Amniotic stem cell (primary cell): ENCODE measurements at places on chromosomes 1 and 21.

DNA sequence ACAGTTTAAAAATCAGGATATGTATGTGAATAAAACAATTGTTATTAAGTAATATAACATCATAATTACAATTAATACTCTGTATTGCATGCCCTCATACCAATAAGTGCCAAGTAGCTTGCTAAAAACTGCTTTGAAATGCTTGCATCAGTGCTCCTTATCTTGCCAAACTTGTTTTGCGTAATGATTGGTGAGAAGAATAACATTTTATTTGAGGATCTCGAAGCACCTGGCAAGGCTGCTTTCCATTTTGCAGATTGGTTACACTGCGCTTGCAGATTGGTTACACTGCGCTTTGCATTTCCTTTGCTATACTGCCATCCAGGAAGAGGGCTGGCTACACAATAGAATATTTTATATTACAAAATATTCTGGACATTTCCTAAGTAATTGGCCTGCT, 1.7 kb upstream of the PBX1 start:
- DNase-seq: no peak

- DNase-seq: no peak
Observed at GRCh38 chr1:184215274-184215925, 163.9 kb downstream of the TSEN15 start.

DNA sequence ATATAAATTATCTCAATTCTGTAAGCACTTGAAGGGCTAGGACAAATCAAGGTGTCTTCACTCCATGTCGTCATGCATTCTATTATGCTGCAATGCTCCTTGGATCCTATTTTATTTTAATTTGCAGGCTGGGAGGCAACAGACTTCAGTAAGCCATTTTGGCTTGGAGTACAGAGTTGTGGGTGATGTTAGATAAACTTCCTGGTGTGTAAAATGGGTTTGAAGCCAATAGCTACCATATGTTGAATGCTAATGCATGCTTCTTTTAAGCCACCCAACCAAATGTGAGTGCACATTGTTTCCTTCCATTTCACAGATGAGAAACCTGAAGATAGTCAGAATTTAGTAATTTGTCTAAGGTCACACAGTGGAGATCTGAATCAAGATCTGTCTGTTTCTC, 482.8 kb downstream of the DISC1 start:
- no peak for DNase-seq

GRCh38 chr1:92901126-92901525, 60.1 kb downstream of the DIPK1A start:
- no peak for DNase-seq

GRCh38 chr1:61240878-61241277, 158.5 kb downstream of the NFIA start:
- DNase-seq: no peak

GRCh38 chr1:228958121-228958520, 222.8 kb downstream of the RHOU start:
- no peak for DNase-seq

DNA sequence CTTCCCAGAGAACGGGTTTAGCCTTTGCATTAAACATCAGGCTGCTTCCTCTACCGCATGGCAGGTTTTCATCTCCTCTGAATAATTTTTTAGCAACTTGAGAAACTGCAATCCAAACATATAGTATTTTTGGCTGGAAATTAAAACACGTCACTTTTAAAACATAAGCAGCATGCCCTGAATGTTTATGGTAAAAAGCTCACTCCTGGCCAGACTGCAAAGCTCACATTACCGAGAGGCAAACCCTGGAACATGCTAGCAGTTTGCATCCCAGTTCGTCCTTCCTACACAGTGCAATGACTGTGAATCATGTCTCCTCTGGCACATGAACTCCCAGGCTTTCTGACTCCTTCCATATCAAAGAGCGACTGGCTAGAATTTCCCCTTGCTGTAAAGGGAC, 312.3 kb downstream of the RRAGC start:
- DNase-seq: no peak

DNA sequence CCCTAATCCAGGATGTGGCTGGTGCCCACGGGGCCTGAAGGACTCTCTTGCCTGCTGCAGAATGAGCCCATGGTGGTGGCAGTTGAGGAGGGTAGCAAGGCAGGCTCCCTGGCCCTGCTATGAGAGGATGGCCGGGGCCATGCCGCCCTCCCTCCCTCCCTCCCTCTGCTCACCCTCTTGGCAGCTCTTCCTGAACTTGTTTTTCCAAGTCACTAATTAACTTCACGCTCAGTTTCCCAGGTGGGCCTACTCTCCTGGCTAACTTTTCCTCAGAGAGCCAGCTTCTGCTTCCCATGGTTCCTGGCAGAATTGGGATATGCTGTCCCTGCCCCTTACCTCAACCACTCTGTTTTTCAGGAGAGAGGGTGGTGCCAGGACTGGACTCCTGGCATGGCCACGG, 10.2 kb downstream of the KCNC4 start:
- DNase-seq: no peak

DNA sequence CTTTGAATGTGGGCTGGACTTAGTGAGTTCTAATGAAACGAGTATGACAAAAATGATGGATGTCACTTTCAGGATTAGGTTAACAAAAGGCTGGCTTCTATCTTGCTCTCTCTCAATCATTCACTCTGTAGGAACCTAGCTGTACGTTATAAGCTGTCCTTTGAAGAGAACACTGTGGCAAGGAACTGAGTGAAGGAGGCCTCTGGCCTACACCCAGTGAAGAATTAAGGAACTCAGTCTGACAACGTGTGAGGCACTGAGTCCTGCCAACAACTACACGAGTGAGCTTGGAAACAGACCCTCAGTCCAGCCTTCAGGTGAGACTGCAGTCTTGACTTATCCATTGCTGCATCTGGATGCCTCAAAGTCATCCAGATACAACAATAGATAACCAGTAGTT, 3.3 kb upstream of the DNTTIP2 start:
- DNase-seq: no peak

DNA sequence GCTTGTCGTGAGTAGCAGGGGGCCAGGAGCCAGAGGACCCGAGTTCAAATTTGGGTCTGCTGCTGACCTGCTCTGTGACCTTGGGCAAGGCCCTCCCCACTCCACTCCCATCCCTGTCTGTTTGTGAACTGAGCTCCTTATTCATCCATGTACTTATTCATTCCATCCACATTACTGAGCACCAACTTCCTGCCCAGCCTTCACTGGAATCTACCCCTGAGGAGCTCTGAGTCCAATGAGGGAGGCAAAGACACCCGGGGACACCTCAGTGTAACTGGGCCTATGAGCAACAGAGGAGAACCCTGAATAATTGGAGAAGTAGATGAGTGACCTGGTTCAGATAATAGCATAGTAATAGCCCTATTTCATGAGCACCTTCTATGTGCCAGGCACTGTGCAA, 8.9 kb downstream of the BSND start:
- DNase-seq: peak; percentile 41

- no peak for DNase-seq
Observed at GRCh38 chr21:26834181-26834905, 10.9 kb downstream of the ADAMTS1 start.

GRCh38 chr1:36450919-36451305, 661 bp upstream of the OSCP1 start:
- no peak for DNase-seq

DNA sequence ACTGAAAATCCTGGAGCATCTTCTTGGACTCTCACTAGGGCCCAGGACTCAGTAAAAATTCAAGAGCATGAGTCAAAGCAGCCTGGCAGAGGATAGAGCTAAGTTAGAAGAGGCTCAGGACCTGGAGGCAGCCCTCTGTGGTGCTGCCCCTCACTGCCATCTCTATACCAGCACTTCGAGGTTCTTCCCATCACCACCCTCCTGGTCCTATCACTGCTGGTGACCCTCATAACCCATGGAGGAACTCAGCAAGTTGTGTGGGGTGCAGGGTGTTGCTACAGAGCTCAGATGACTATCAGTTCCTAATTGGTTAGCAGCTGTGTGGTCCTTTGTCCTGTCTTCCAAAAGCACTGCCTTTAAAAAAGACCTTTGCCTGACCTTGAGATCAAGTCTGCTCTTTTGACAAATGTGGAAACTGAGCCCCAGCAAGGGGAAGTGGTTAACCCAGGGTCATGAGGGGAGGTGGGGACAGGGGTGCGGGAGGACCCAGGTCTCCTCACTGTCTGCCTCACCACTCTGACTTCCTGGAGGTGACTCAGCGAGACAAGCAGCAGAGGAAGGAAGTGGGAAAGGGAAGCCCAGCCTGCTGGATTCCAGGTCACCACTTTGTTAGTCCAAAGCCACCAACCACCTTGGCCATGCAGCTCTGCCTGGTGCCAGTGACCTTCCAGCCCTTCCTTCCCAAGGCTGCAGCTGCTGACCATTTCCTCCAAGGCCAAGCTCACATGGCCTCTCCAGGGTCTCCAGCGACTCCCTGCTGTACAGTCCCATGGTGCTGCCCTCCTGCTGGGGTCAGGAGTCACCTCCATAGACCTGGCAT, 199.4 kb upstream of the EDN2 start:
- DNase-seq: no peak

DNA sequence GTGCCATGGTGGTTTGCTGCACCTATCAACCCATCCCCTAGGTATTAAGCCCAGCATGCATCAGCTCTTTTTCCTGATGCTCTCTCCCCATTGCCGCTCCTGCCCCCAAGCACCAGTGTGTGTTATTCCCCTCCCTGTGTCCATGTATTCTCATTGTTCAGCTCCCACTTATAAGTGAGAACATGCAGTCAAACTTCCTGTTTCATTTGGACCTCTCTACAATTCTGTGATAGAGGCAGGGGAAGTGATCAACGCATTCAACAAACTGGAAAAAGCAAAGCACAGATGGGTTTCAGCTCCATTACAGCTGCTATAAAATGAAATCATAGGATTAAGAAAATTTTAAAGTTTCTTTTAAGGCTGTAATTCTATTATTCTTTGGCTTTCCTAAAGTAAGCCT, 23.3 kb upstream of the CD55 start:
- DNase-seq: no peak

DNA sequence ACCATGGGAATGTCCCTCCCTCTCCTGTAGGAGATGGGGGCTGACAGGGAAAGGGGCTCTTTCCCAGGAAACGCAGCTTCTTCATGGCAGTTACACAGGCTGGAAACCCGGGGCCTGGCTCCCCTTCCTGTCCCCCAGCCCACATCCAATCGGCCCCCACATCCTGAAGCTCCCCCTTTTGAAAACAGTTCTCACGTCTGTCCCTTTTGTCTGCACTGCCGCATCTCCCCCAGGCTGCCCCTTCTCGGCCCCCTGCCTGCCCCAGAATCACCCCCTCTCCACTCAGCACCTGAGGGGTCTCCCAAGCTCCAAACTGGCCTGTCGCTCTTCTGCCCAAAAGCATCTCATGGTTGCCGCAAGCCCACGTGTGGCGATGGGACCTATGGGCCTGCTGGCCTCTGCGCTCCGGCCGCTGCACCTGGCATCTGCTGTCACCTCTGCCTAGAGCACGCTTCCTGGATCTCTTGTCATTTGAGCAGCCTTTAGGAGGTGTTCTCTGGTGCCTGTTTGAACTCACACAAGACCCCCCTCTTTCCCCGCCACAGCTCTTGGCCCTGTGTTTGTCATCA, 867 bp downstream of the SLC1A7 start:
- no peak for DNase-seq

GRCh38 chr21:28308516-28308915, 684.2 kb downstream of the LTN1 start:
- no peak for DNase-seq

DNA sequence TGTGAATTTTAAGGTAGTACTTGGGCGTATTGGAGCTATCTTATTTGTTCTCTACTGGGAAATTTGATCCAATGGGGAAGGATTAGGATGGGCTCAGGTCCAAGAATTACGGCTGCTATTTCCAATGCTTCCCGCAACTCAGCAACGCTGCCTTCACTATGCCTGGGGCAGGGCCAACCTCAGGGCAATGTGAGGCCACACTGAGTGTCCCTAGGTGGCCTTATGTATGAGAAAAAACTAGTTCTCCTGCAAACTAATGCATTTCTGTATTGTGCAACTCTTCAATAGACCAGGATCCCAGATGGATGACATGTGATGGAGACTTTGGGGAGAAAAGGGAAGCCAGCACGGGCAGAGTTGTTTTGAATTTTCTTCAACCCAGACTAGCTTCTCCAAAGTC, 168.1 kb downstream of the DUSP10 start:
- DNase-seq: no peak

GRCh38 chr1:175388285-175388684, 195.7 kb upstream of the KIAA0040 start:
- DNase-seq: no peak

- no peak for DNase-seq
Observed at GRCh38 chr1:29505532-29506220, 269.4 kb downstream of the PTPRU start.
